ENCODE measurements at places on chromosomes 5 and 9.

GRCh38 chr9:89679016-89679415, 74.2 kb downstream of the GADD45G start:
- DNase-seq: no peak

GRCh38 chr9:113471143-113471542, 7.6 kb downstream of the RGS3 start:
- no peak for DNase-seq

- DNase-seq: no peak
Observed at GRCh38 chr5:142250119-142250518, 74.7 kb downstream of the SPRY4 start.

DNA sequence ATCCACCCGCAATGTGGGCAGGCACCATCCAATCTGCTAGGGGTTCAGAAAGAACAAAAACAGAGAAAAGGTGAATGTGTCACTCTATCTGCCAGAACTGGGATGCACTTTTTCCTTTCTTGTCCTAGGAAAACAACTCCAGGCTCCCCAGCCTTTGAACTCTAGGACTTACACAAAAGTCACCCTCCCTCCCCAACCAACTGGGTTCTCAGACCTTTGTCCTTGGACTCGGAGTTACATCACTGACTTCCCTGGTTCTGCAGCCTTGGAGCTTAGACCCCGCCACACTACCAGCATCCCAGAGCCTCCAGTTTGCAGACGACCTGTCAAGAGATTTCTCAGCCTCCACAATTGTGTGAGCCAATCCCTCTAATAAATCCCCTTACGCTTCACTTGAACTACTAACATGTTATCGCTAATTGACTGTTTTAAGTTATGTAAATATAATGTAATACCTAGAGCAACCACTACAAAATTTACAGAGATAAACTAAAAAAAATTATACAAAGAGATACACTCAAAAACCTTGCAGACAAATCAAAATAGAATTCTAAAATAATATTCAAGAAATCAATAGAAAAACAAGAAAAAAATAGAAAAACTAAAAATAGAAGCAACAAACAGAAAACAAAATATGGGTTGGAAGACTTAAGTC, 5.3 kb upstream of the UBLCP1 start:
- no peak for DNase-seq

DNA sequence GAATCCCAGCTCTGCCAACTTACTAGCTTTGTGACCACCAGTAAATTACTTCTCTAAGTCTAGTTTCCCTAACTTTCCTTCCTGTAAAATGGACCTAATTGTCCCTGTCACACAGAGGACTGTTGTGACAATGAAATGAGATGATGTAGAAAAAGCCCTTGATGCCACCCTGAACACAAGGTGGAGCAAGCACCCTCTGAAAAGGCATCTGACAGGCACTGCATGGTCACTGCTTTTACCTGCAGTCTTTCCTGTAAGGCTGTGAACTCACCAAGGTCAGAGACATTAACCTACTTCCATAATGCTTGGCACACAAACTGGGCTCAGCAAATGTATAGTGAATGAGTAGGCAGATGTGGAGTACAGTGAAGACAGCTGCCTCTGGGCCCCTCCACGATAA, 6.1 kb downstream of the SLC31A2 start:
- DNase-seq: no peak

GRCh38 chr9:133073086-133074014, 11.6 kb downstream of the CEL start:
- no peak for DNase-seq

GRCh38 chr5:5572976-5573797, 150.7 kb downstream of the ICE1 start:
- DNase-seq: no peak

DNA sequence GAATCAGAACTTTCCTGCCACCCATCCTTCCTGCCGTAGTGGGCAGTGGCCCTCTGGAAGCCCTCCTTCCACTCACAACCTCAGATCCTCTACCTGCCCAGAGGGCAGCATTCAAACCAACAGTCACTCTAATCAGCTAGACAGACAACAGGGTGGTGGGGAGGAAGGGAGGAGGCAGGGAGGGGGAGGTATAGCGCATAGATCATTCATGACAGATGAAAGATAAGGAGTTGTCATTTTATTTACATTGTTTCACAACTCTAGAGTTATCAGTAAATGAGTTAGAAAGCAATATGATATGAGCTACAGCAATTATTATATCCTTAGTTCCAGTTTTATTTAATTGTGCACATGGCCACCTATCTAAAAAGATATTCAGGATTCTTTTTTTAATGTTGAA, 852 bp downstream of the IL9 start:
- DNase-seq: no peak

GRCh38 chr5:172170251-172170701, 17.7 kb downstream of the STK10 start:
- no peak for DNase-seq

DNA sequence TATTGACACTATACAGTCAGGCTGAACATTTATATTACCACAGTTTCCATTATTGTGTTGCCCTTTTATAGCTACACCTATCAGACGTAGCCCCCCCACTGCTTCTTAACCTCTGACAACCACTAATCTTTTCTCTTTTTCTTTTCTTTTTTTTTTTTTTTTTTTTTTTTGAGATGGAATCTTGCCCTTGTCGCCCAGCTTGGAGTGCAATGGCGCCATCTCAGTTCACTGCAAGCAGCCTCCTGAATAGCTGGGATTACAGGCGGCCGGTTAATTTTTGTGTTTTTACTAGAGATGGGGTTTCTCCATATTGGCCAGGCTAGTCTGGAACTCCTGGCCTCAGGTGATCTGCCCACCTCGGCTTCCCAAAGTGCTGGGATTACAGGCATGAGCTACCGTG, 75.4 kb downstream of the UHRF2 start:
- DNase-seq: no peak

DNA sequence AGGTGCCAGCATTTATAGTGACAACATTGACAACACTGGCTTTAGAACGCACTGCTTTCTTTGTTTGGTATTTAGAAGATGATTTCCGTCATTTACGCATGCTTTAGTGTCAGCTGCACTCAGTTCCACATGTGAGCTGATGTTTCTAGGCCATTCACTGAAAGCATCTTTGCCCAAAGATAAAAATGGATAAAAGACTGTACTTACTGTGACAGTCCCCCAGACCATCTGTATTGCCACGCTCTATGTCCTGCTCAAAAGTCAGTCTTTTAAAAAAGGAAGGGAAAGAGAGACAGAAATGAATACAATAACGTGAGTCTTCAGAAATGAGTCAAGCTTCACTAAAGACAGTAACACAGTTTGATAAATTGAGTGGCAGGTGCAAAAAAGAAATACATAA, 99.3 kb downstream of the SEMA6A start:
- DNase-seq: no peak

DNA sequence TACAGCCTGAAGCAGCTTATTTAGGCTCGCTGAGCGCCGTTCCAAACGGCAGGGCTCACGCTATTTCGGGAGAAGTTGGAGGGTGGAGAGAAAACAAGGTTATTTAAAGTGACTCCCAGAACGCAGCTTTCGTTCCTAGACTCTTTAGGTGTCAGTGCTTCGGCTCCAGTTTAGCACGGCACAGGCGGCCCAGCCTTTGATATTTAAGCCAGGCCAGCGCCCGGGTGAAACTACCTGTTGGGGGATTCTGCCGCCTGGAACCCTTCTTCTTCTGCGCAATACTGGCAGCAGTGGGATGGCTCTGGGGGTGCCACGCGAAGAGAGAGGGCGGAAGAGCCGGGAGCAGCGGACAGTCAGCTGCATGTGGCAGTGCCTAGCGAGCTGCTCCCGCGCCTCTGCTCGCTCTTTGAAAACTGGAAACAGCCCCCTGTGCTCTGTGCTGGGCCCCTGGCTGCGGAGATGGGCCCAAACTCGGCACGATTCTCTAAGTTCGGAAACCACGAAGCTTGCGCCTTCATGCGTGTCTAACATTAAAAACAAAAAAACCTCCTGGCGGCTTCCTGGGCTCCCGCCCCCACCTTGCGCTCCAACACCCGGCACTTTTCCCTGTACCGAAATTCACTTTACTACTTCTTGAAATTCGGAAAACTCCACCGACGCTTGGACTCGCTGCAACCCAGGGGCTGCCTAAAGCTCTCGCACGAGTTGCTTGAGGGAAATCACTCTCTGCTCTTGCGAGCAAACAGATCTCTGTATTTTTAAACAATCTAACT, 34.6 kb upstream of the NFIB start:
- no peak for DNase-seq

GRCh38 chr9:131187957-131188356, 62.6 kb downstream of the NUP214 start:
- no peak for DNase-seq

DNA sequence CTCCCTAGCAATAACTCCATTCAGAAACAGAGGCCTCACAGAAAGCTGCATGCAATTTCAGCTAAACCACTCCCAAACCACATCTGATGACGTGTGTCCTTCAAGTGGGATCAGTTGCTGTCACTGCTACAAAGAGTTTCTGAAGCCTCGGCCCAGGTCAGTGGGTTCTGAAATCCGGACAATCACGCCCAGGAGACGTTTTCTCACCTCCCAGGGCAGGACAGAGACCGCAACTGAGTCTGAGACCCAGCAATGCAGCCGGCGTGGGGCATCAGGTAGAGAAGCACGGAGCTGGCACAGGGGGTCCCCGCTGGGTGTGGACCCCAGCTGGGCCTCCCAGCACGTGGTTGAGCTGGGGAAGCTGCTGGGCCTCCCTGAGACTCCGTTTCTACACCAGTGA, 2.6 kb upstream of the UBE2QL1 start:
- DNase-seq: no peak

- no peak for DNase-seq
Observed at GRCh38 chr5:72955143-72955767, 586 bp upstream of the FCHO2 start.

- DNase-seq: no peak
Observed at GRCh38 chr5:151737431-151737830, 21.0 kb downstream of the ATOX1 start.

DNA sequence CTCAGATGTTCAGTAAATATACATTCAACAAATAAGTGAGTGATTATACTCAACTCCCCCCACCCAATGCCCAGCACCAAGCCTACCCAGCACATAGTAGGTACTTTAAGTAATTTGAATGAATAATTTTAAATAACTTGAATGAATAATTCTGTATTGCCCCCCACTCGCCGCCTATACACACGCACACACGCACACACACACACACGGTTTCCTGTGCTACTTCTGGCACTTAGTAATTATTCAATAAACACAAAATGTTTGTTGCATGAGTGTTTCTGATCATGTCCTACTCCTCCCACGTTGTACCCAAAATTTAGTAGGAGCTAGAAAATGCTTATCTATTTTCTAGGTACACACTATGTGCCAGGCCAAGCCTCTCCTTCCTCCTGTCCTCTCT, 16.2 kb downstream of the PCDH12 start:
- no peak for DNase-seq

DNA sequence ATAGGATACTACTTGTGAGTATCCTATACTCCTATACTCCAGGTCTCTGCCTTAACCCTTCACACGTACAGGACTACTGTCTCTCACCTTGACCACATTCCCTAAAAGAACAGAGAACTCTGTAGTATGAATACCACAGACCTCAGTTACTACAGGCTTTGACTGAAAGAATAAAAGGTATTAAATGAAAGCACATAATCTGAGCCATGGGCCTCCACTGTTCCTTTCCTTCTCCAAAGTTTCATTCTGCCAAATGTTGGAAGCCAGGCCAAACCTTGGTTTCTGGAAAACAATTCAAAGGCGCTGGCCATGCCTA, 191.5 kb downstream of the TSSK1B start:
- DNase-seq: no peak

- DNase-seq: no peak
Observed at GRCh38 chr9:19988281-19988680, 199.4 kb upstream of the SLC24A2 start.

- no peak for DNase-seq
Observed at GRCh38 chr5:118126159-118126558, 862.2 kb downstream of the DTWD2 start.

- no peak for DNase-seq
Observed at GRCh38 chr9:90505695-90506094, 136.9 kb downstream of the DIRAS2 start.

DNA sequence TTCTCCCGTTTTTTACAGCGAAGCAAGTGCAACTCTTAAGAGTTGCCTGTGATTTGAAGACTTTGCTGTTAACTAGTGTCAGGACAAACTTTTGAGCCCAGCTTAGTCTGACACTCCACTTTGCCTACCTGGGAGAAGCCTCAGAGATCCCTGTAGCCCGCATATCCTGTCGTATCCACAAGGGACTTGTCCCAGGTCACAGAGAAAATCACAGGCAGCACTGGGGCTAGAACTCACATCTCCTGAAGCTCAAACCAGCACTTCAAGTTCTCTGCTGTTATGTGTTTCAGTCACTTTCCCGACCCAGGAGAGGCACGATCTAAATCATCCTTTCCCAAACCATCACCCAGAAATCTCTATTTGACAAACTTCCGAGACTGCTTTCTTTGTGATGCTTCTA, 584.5 kb downstream of the ACTL7B start:
- DNase-seq: no peak

DNA sequence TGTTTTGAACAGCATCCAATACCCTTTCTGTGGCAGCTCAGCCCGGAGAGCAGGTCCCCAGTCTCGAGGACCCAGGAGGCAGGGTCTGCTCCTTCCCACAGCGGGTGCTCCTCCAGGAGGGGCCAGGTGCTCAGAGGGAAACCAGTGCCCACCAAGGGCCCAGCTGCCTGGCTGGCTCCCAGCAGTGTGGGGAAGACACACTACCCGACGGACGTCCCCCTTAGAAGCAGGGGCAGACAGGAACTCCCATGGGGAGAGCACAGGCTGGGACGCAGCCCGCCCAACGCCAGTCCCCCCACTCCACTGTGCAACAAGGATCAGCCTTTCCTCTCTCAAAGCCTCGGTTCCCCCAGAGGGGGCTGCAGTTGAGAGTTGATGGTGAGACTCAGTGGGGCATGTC, 57.6 kb downstream of the ADAMTS2 start:
- no peak for DNase-seq

- no peak for DNase-seq
Observed at GRCh38 chr5:76499507-76500161, 96.5 kb downstream of the IQGAP2 start.

- no peak for DNase-seq
Observed at GRCh38 chr5:80707645-80708044, 52.9 kb upstream of the DHFR start.

DNA sequence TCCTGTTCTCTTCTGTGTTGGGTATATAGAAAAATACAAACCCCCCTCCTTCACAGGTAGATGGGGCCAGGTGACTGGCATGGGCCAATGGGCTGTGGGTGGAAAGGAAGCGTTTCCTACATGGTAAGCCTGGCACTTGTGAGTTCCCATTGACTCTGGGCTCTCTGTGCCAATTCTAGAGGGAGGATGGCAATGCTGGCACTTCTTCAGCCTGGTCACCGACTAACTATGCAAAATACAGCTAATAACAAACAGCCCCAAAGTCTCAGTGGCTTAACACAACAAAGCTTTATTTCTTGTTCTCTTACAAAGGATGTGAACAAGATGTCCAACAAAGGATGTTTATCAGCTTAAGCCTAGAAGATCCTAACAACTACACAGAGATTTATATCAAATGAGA, 258.1 kb downstream of the SYK start:
- DNase-seq: no peak

All from activated T-helper 9 cell treated with anti-CD3 and anti-CD28 coated beads, Interleukin-2, amount 50 U/mL, for 16 hours (primary cell).